ENCODE measurements at places on chromosomes 11 and 22. TPM values are rescaled to one million over a fixed set of nuclear protein-coding genes. Genes with fewer than 3 reads are reported as not detected.

P2RY6 gene
- 0.29 TPM for total RNA-seq

RAG2 gene
- total RNA-seq = not detected

FOLR3 gene
- not detected for total RNA-seq

PRDX5 gene
- 266 TPM for total RNA-seq

MAML2 gene
- 2.9 TPM for total RNA-seq

KCNJ5 gene
- total RNA-seq = not detected

LDHAL6A gene
- not detected for total RNA-seq

DGCR8 gene
- 14.8 TPM for total RNA-seq

C11orf21 gene
- total RNA-seq = not detected

TRIM68 gene
- total RNA-seq = not detected

SPTY2D1 gene
- 14.8 TPM for total RNA-seq

RAB38 gene
- total RNA-seq = 0.13 TPM

APOL6 gene
- total RNA-seq = 7.5 TPM

DDTL gene
- not detected for total RNA-seq

APOBEC3F gene
- total RNA-seq = 2.9 TPM

GLB1L2 gene
- total RNA-seq = 0.27 TPM

SYCE3 gene
- total RNA-seq = not detected

CNTF gene
- total RNA-seq = 1.5 TPM

STK33 gene
- 12.6 TPM for total RNA-seq

CARD10 gene
- 35.2 TPM for total RNA-seq

OR51E2 gene
- total RNA-seq = not detected

KRTAP5-9 gene
- total RNA-seq = not detected

NLRP14 gene
- total RNA-seq = not detected

CCS gene
- 34.2 TPM for total RNA-seq

DDX25 gene
- total RNA-seq = 0.11 TPM

RGL4 gene
- total RNA-seq = not detected

OR2AT4 gene
- total RNA-seq = not detected

PRRG4 gene
- total RNA-seq = 0.95 TPM

LRRC56 gene
- total RNA-seq = 0.08 TPM

B4GALNT4 gene
- total RNA-seq = 50.1 TPM

P2RX6 gene
- total RNA-seq = not detected

ZNF214 gene
- total RNA-seq = 1.9 TPM

CRYBB3 gene
- total RNA-seq = not detected

CLCF1 gene
- total RNA-seq = 0.48 TPM

C11orf16 gene
- not detected for total RNA-seq

PIH1D2 gene
- 2.8 TPM for total RNA-seq

NLRP10 gene
- total RNA-seq = not detected

ZFTA gene
- total RNA-seq = 10.4 TPM

APOBEC3B gene
- total RNA-seq = 13.9 TPM

NCAM1 gene
- total RNA-seq = not detected

OR9G4 gene
- total RNA-seq = not detected

MRPL23 gene
- total RNA-seq = 126 TPM

SERPING1 gene
- 2.0 TPM for total RNA-seq

TIGD3 gene
- 4.9 TPM for total RNA-seq

TMEM9B gene
- 17.4 TPM for total RNA-seq

GRIA4 gene
- not detected for total RNA-seq

SPON1 gene
- total RNA-seq = not detected

HSCB gene
- 20.2 TPM for total RNA-seq

HTR3A gene
- not detected for total RNA-seq

DBX1 gene
- not detected for total RNA-seq

CYB5R2 gene
- total RNA-seq = 0.53 TPM

MEI1 gene
- 0.75 TPM for total RNA-seq

APOBEC3G gene
- total RNA-seq = 2.7 TPM

Data from HepG2 (cell line).